ENCODE measurements at places on chromosomes 7 and 10. TPM values are rescaled to one million over a fixed set of nuclear protein-coding genes. Genes with fewer than 3 reads are reported as not detected.

NXPH1 gene
- not detected for total RNA-seq

BLOC1S2 gene
- 49.7 TPM for total RNA-seq

CPA4 gene
- total RNA-seq = 21.8 TPM

MNX1 gene
- not detected for total RNA-seq

DNAAF5 gene
- 21.7 TPM for total RNA-seq

TAS2R41 gene
- total RNA-seq = not detected
